ENCODE measurements at places on chromosomes 12 and 14.

- DNase-seq, result no peak
Measured at GRCh38 chr14:94421316-94421715, 31.3 kb downstream of the SERPINA11 start.

DNA sequence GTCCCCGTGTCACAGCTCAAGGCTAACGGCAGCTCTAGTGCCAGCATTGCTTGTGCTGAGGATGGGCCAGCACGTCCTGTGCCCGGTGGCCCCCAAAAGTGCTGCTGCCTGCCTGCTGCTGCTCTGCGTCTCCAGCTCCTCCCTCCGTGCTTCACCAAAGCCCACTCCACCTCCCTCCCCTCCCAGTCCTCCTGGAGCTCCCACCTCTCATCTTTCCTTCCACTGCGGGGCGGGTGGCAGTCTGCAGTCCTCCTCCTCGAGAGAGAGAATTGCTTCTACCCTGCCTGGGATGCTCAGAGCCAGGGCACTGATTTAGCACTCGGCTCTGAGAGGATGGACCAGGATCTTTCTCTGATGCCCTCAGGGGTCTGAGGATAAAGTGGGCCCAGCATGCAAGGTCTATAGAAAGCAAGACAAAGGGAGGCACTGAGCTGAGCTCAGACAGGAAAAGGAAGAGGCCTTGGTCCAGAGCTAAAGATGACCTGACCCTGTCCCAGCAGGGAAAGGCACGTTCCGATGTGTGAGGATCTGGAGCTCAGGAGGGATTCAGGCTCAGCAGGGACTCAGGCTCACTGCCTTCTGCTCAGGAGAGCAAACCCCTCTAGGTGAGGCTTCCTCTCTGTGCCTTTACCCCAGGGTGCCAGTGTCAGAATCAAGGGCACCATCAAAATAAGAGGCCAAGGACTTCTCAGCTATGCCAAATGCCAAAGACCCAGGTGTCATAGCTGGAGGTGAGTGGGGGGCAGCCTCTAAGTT is 113.1 kb upstream of the FKBP4 start:
- no peak for DNase-seq

DNA sequence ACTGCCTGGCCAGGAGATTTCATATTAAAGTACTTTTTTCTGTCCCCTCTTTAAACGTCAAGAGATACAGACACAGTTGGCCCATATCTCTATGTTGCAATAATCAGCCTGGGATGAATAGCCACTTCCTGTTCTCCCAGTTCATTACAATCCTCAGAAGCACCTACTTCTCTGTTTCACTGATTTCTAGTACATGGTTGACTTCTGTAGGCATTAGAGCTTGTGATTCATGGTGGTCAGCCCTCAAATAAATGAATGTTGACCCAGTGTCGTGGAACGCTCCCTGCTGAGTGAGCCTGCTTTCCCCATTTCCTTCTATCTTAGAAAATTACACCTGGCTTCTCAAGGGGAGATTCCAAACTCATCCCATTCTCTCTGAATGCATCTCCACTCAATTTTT is 416.7 kb downstream of the PDZRN4 start:
- DNase-seq, result no peak

DNA sequence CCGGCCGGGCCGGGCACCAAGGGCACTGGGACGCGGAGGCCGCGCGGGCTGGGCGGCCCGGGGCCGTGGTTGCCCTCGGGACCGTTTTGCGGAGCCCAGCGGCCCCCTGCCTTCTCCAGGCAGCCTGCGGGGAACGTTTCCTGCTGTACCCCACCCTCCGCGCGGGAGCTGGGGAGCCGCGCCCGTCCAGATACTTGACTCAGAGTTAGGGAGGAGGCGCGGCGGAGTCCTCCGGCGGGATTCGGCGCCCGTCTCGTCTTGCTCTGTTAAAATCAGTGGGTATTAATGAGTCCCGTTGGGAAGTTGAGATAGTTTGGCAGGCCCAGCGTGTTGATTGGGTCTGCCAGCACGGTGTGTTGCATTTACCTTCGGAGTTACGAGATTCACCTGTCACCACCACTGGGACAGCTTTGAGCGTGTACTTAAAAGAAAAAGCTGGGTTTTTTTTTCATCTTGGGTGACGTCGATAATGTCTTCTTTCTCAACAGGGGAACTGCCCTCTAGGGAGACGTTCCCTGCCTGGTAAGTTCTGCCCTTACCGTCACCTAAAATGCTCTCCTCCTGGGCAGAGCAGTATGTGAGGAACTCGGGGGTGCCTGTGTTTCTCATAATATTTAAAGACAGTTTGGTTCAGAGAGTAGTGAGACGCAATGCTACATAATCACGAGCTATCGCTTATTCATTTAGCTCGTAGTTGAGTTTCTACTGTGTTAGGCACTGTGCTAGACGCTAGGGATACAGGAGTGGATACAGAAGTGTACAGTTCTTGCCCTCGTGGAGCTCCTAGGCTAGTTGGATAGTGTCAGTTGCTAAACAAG is 596 bp downstream of the DLST start:
- DNase-seq, result peak; percentile 73

GRCh38 chr14:68312884-68313610 is 479.8 kb downstream of the ZFP36L1 start:
- DNase-seq, result no peak
